ENCODE measurements at places on chromosomes 13 and 19.

DNA sequence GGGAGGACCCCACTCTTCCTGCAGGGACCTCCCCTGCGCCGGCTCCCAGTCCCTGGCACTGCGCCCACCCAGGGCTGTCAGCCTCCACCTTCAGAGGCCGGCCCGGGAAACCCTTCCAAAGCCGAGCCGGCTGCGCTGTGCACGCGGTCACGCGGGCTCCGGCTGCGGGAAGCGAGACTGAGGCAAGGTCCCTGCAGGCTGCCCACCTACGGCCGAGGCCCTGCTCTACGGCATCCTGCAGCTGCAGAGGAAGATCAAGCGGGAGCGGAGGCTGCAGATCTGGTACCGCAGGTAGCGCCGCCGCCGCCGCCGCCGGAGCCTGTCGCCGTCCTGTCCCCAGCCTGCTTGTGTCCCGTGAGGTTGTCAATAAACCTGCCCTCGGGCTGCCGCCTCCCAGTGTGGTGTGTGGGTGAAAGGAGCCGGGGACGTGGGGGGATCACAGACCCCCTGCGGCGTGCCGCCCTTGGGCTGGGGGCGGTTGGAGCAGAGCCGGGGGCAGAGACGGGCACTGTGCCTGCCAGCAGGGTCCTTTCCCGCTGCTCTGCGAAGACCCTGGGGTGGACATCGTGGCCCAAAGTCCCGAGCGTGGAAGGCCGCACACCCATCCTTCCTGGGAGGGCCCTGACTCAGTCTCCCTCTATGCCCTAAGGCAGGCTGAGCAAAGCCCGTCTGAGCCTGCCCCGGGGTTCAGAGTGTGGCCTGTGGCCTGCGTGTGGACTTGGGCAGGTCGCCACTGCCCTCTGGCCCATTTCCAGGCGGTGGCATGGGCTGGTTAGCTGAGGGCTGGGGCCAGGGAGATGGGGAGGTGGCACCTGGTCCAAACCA is 5.9 kb downstream of the GAMT start:
- no peak for DNase-seq

- no peak for DNase-seq
Measured at GRCh38 chr13:20702915-20703779, at the start of gene IL17D. Gene IL17D (plus strand): TSS chr13:20703699. CDS start chr13:20704002, 303 bp downstream.

DNA sequence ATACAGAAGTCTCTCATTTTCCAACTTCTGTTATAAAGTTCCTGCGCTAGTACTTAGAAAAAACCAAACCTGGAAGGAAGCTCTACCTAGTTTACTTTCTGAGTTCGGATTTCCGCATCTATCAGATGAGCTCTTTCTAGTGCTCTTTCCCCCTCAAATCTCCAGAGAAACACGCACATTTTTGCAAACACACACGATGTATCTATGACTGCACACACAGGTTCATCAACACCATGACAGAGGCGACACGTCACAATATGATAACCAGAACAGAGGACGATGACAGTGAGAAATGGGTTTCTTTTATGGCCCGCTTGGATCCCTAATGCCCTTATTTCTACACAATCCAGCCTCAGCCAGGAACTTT is 629 bp upstream of the LRRC63 start:
- no peak for DNase-seq

- DNase-seq: peak; percentile 0
Measured at GRCh38 chr13:84844473-84844872, 954.7 kb downstream of the SLITRK6 start.

- DNase-seq: no peak
Measured at GRCh38 chr19:46218160-46218559, 11.4 kb upstream of the IGFL1 start.

DNA sequence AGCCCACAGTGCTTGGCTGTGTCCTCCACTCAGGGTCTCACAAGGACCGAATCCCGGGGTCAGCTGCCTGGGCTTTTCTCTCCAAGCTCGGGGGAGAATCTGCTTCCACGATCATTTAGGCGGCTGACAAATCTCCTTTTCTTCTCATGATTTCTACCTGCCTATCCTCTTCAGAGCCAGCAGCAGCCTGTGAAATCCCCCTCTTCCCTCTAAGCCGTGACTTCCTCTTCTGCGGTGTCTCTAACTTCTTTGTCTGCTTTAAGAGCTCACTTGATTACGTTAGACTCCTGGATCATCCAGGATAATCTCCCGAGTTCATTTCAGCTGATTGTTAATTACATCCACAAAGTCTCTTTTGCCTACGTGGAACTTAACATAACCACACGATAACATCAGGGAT is 22.5 kb upstream of the ZNF845 start:
- no peak for DNase-seq

- DNase-seq: no peak
Measured at GRCh38 chr19:51194527-51195315, 30.2 kb upstream of the CD33 start.

DNA sequence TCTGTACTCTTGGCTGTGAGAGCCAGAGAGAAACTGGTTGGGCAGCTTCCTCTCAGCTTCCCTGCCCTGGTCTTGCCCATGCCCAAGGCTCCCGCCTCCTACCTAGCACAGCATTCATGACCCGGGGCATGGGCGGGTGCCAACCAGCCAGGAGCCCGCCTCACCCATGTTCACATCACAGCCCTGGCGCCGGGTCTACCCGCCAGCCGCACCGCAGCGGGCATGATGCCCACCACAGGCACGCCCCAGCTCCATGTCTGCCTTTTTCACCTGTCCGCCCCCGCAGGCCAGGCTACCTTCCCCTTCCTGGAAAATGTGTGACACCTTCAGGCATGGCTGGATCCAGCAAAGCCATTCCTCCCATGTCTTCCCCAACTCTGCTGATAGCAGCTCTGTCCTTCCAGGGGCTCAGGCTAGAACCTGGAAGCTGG is 42.1 kb downstream of the PTPRS start:
- DNase-seq: no peak

- DNase-seq: peak; percentile 32
Measured at GRCh38 chr13:46622630-46623256, 69.8 kb downstream of the LRCH1 start.

DNA sequence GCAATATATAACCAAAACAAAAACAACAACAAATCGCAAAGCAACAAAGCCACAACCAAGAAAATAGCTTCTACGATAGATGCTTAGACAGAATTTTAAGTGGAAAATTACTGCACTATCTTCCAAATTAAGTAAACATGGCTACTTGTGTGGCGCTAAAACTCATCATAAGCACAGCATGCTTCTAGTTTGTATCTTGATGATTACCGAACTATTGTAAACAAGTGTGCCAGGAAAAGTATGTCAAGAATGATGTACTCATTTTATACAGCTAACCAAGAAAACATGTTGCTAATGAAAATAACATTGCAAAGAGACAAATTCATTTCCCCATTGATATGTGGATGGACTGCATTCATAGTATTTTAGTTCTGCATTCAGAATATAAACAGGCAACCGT is 271.9 kb upstream of the GPC6 start:
- DNase-seq: no peak

DNA sequence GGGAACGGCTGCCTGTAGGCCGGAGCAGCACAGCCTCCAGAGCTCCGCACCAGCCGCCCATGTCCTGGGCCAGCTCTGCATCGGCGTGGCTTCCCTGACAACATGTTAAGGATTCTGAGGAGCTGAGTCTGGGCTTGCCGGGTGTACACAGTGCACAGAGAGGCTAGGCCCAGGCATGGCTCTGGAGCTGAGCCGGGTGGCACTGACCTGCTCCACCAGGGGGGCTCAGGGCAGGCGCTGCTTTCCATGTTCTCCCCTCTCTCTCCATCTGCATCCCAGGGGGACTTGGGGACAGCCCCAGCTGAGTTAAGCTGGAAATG is 31.6 kb downstream of the AP1M1 start:
- no peak for DNase-seq

- no peak for DNase-seq
Measured at GRCh38 chr13:28953714-28954418, 133.7 kb downstream of the MTUS2 start.

- DNase-seq: peak; percentile 31
Measured at GRCh38 chr19:44643605-44644401, at the start of gene PVR. Gene PVR (plus strand): TSS chr19:44643910. CDS start chr19:44644097, 187 bp downstream.

- DNase-seq: no peak
Measured at GRCh38 chr19:1373042-1373533, 10.6 kb upstream of the NDUFS7 start.

DNA sequence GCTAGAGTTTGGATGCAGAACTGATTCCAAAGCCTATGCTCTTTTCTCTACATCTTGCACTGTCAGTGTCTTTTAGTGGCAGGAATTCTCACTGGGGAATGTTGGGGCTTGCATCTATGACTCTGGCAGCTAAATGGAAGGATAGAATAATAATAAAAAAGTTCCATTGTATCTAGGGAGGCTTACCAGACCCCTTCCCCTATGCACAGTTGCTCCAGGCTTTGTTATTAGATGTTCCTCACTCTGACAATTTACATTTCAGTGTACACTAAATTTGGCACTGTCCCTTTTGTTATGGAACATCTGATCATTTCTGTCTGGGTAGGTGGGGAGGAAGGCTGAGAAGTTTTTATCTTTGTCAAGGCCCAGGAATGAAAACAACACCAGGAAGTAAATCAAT is 3.7 kb upstream of the TRIM13 start:
- no peak for DNase-seq

DNA sequence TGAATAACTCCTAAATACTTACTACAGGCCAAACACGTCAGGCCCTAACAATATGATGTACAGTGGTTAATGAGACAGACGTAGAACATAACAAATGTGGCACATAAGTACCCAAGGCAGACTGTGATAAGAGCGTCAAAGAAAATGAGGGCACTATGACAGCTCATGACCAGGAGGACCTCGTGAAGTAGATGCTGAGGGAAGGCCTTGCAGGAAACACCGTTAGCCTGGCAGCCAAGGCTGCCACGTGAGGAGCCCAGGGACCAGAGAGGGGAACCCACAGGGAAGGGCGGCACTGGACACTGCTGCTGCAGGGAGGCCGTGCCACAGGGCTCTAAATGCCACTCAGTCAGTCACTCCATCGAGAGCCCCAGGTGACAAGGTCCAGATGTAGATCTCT is 5.7 kb downstream of the TUBGCP3 start:
- no peak for DNase-seq

- DNase-seq: no peak
Measured at GRCh38 chr13:103671547-103671946, 605.3 kb upstream of the SLC10A2 start.

- DNase-seq: no peak
Measured at GRCh38 chr13:108227651-108228272, 9.6 kb downstream of the ABHD13 start.

DNA sequence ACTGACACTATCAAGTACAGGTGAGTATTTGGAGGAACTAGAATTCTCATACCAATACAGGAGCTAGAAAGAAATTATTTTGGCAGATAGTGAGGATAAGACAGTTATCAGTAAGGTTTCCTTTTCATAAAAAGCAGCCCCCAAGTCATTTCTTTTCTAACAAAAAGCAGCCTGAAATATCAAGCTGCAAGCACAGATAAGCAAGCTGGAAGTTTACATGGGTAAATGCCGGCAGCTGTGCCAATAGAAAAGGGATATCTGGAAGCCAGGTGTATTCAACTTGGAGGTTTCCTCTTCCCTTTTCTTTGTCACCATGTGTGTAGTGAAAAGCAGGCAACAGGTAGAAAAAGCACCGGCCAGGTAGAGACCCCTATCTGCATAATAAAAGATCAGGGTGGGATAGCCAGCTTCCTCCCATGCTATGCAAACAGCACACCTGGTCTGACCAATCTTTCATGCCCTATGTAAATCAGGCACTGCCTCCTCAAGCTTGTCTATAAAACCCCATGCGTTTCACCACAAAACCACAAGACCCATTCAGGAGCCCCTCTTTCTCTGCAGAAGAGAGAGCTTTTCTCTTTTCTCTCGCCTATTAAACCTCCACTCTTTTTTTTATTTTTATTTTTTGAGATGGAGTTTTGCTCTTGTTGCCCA is 22.9 kb downstream of the CYP4F2 start:
- DNase-seq: no peak

- no peak for DNase-seq
Measured at GRCh38 chr13:107339209-107339608, 771.3 kb upstream of the ARGLU1 start.

DNA sequence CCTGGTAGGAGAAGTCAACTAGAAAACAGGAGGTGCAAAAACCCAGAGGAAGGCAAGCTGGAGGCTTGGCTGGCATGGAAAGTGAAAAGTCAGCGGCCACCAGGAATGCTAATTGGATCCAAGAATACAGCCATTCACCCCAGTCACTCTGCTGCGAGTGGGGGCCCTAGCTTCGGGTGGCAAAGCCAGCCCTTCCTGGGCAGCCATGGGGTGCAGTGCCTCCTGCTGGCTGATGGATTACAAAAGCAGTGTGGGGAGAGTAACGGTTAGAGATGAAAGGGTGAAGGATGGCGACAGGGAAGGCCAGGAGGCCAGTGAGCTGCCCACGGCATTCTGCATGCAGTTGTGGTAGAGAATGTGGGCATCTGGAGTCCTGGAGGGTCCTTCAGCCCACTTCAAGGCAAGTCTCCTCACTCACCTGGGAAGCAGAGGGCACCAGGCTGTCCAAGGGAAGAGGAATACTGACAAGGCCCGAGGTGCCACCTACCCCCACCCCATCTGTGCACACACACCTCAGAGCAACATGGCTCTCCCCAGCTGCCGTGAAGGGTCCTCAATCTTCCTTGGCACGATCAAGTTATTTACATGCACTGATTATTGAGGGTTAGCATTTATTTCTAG is 20.3 kb upstream of the EPHX3 start:
- no peak for DNase-seq

DNA sequence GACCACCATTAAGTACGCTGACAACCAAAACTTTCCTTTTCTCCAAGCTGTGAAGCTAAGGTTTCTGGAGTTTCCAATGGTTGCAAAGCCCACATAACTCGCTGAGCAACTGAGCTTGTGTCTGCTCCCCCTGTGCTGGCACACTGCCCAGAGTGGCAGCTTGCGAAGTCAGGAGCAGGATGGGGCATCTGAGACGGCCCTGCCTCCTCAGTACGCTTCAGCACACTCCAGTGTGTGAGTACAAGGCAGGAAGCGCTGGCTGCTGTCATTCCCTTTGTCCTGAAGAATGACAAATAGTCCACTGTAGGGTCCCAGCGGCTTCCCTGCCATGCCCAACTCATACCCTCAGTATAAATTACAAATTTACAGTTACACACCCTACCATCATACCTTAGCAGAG is 51.5 kb downstream of the SKA3 start:
- DNase-seq: peak; percentile 63

GRCh38 chr19:1618157-1619093 is 13.2 kb upstream of the UQCR11 start:
- no peak for DNase-seq

- peak; percentile 88 for DNase-seq
Measured at GRCh38 chr13:86383151-86383550, 583.9 kb upstream of the SLITRK6 start.

DNA sequence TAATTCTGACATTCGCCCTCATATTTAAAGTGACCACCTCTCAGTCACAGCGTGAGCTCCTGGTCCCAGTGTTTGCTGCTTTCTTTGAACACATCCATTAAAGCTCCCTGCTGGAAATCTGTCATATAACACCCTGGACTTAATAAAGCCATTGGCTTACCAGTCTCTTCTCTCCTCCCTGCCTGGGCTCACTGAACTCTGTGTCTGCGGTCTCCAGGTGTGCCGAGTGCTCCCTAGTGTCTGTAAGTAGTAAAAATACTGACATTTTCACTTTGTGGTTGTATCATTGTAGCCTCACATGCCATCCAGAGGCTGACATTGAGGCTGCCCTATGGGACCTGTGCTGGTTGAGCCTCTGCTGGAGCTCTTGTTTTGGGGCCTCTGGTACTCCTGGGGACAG is 2.6 kb upstream of the PSG11 start:
- no peak for DNase-seq
